ENCODE measurements at places on chromosomes 12 and 14.

- H3K4me1 ChIP-seq, result no peaks in the 10 kb centered on the region
- no peak overlapping the region for H3K27ac ChIP-seq
- H3K27me3 ChIP-seq, result no peaks in the 10 kb centered on the region
- DNase-seq, result no peak
- no peaks in the 10 kb centered on the region for H3K36me3 ChIP-seq
Measured at GRCh38 chr12:3747976-3748619, 4.8 kb downstream of the CRACR2A start.

DNA sequence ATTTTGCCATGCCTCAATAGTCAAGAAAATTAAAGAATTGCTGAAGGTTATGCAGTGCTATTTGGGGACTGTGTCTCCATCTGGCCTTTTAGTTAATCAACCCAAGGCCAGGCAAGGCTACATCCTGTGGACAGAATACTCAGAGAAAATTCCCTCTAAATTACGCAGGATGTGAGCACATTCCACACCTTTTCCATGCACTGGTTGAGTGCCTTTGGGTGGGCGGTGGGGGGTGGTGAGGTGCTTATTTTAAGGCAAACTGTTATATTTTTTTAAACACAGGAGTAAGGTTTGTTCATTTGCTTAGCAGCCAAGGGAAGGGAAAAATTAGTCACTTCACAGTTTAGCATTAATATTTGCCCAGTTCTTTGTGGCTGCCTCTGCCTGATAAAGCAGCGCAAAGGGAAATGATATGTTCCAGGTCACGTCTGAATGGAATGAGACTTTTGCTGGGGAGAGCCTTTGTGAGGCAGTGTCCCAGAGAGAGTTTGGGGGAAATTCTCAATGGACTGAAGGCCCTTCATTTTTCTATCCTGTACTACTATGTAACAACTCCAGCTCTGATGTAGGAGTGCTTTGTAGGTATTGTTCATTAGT lies 17.2 kb upstream of the KCNA5 start:
- H3K4me3 ChIP-seq, result no peak overlapping the region
- DNase-seq, result no peak
- no peak overlapping the region for H3K27ac ChIP-seq
- H3K4me1 ChIP-seq, result no peaks in the 10 kb centered on the region
- H3K36me3 ChIP-seq, result no peaks in the 10 kb centered on the region

DNA sequence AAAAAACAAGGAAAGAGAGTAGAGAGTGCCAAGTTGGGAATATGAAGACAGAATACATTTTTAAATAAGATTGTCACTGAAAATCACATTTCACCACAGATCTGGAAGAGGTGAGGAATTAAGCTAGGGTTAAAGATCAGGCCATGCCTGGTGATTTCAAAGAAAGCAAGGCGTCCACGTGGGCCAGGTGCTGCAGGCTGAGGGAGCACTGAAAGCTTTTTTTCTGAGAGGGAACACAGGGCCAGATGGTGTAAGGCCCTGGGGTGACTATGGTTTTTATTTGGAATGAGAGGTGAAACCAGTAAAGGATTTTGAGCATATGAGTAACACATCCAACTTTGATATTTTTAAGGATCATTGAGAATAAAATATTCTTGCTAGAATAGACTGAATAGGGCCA lies 20.9 kb downstream of the SYT1 start:
- no peaks in the 10 kb centered on the region for H3K4me1 ChIP-seq
- H3K4me3 ChIP-seq, result no peak overlapping the region
- no peak for DNase-seq
- H3K27ac ChIP-seq, result no peak overlapping the region

DNA sequence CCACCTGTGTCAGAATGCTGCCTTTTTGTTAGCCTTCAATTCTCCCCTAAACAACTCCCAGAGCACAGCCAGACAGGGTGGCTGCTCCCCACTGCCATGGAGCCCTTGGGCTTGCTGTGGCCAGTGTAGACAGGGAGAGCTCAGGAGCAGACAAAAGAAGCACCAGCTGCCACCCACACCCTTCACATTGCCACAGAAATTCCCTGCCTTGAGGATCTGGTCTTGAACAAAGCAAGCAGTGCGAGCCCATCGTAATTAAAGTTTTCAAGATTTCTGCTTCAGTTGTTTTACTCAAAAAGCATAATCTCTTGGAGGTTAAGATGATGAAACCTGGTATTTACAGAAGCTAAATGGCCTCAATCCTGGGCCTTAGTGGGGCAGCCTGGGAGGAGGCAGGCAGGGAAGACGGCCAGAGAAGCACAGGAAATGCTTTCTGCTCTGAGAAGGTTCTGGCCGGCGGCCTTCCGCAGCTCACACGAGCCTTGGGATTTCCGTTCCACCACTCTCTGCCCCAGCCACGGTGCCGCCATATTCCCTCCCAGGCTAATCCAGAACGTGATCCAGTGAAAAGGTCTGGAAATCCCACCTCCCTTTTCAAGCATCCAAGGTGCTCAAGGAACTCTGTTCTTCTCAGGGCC lies 535.2 kb downstream of the BCL11B start:
- H3K36me3 ChIP-seq, result no peaks in the 10 kb centered on the region
- no peaks in the 10 kb centered on the region for H3K4me1 ChIP-seq
- no peak overlapping the region for H3K27ac ChIP-seq
- DNase-seq, result no peak
- H3K4me3 ChIP-seq, result no peak overlapping the region

- H3K36me3 ChIP-seq, result peaks cover 100% of the 10 kb centered on the region
- no peak for DNase-seq
- no peak overlapping the region for H3K4me3 ChIP-seq
- no peak overlapping the region for H3K27ac ChIP-seq
Measured at GRCh38 chr14:31110872-31111271, 84.7 kb upstream of the STRN3 start.

Data from tibial artery (tissue), 4 donors.